ENCODE measurements at places on chromosomes 1 and 21.

DNA sequence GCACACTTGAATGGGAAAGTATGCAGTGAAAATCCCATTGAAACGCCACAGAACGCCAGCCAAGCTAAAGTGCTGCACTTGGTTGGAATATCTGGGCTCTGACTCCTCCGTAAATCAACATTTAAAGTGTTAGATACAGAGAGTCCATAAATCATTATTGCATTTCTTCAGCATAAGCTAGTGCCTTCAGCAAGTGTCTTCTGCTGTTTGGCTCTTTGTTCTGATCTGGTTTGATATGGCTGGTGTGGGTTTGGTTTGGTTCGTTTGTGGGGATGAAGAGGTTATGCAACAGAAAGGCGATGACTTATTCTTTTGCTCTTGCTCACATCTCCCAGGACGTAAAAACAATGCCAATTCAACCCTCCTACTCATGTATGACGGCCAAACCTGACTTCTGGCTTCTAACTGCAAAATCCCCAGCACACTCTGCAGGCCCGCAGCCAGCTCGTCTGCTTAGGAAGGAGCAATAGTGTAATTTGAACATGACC lies 121.8 kb upstream of the ERG start:
- DNase-seq: no peak

- DNase-seq: no peak
Measured at GRCh38 chr1:43237121-43237520, 32.7 kb upstream of the TMEM125 start.

DNA sequence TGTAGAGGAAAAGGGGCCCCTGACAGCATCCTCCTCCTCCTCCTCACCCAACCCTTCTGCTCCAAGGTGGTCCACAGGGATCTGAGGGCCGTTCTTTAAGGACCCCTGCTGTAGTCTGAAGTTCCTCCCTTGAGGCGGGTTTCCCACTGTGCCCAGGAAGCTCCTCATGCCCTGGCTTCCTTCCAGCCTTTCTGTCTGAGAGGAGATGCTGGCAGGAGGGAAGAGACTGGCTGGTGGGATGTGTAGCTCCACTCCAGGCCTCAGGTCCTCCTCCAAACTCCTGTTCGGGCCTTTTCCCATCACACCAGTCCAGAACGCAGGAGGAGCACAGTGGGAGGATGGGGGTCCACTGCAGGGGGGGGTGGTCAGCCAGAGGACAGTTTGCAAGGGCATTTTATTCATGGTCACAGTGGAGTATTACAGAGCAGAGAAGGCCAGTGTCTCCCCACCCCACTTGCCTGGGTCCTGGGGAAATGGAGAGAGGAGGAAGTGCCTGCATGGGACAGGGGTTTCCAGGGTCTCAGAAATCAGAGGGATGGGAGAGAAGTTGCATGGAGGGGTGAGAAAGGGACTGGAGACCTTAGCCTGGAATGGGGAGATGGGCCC lies 7.8 kb downstream of the ETV3L start:
- no peak for DNase-seq

DNA sequence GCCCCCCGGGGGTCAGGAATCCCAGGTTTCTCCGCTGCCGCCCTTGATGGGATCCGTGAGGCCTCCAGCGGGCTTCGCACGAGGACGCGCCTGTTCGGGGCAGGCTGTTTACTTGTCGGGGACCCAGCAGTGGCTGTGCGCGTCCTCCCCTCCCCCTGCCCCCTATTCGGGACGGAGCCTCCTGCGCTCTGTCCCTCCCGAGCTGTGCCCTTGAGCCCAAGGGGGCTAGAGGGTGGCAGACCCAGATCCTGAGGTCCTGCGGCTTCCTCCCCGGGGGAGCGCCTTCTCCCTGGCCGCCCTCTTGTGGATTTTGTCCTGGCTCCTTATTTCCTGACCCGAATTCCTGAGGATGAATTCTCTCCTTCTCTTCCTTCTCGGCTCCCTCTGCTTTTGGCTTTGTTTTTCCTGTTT lies 38.4 kb downstream of the PIK3CD start:
- DNase-seq: no peak

DNA sequence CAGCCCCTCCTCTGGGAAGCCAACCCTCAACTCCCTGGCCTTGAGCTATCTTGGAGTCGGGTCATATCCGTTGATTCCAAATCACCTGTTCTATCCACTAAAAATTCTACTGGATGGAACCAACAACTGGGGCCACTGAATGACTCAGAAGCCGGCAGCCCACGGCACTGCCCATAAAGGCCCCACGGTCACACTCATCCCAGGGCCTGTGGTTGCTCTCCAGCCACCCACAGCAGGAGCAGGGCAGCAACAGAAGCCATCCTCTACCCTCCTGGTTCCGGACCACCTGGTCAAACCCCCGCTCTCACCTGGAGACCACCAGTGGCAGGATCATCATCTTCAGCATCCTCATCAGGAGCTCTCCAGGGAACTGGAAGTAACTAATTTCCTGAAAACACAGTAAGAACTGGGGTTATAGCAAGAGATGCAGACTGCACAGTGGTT lies 8.4 kb downstream of the SLC1A7 start:
- DNase-seq: no peak

- no peak for DNase-seq
Measured at GRCh38 chr1:183957216-183957830, 80.2 kb downstream of the COLGALT2 start.

GRCh38 chr1:78240755-78241154 lies 195.0 kb downstream of the GIPC2 start:
- DNase-seq: no peak

- no peak for DNase-seq
Measured at GRCh38 chr21:35908311-35909078, 151.8 kb downstream of the SETD4 start.

GRCh38 chr1:194829492-194829891 lies 1643.1 kb upstream of the B3GALT2 start:
- no peak for DNase-seq

DNA sequence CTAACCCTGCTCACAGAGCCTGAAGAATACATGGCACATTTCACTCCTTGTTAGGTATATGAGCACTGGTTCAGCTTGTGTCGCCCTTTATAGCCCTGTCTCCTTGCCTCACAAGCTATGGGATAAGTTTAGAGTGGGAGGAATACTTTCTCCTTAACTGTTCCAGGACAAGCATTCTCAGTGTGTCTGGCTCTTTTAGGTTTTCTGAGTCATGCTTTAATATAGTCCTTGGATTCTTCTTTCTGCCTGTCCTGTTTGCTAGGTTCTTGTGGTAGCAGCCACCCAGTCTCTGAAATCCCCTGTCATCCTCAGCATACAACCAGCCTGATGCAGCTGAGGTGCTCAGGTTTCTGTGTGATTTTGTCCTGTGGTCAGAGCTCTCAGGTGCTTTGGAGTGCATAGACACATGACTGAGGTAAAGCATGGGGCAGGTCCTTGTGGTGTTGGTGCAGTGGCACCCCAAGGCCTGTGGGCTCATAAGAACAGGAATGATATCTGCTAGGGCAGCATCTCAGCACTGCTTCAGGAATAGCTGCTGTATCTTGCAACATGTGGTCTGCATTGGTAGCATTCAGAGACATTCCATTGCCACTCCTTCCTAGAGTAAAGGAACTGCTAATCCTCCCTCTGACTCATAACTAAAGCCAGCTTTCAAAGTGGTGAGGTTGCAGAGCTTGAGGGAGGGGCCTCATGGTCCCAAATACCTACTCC lies 14.2 kb upstream of the CASQ2 start:
- no peak for DNase-seq

DNA sequence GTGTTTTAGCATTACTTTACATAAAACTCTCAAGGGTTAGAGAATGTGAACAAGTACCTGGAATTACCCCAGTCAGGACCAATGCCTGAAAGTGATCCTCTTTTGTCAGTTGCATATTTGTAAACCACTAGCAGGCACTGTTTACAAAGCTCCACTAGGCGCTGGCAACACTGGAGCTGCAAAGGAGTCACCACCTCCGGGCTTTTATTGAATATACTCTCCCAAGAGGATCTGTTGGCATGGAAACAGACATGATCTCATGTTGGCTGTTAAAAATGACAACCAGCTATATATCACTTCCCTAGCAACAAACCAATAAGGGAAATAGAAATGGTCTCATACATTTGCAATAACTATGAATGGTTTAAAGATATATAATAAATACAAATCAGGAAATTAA lies 116.0 kb downstream of the TTLL7 start:
- no peak for DNase-seq

DNA sequence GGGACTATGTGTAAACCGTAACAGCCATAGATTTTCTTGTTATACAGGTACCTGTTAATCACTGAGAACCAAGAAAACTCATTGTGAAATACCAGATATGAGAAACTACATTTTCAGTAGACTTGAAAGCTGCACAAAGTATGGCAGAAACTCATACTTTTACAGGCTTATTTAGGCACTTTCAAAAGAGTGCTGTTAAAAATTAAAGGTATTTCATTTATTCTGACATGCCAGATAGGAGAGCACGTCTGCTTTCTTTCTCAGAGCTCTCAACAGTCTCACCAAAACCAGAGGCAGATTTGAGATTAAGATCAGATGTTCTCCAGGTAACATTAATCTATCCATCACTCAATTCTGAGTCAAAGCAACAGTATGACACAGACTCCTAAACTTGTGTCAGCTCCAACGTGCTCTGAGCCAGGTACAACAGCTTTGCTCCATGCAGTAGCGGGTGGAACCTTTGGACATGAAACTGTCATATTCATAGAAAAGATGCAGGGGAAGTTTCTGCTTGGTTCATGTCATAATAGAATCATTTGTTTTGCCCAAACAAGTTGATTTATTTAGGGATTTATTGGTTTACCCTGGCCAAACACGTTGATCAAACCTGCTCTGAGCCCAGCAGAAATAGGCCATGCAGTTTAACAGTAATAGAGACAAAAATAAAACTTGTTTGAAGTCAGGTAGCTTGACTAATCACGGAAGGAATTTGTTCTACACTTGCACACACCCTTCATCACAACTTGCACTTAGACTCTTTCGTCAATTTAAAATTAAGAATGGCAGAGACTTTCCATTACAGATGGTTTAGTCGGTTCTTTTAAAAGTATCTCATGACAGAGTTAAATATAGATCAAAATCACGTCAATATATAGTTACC lies 20.8 kb upstream of the TSNAX start:
- DNase-seq: no peak

DNA sequence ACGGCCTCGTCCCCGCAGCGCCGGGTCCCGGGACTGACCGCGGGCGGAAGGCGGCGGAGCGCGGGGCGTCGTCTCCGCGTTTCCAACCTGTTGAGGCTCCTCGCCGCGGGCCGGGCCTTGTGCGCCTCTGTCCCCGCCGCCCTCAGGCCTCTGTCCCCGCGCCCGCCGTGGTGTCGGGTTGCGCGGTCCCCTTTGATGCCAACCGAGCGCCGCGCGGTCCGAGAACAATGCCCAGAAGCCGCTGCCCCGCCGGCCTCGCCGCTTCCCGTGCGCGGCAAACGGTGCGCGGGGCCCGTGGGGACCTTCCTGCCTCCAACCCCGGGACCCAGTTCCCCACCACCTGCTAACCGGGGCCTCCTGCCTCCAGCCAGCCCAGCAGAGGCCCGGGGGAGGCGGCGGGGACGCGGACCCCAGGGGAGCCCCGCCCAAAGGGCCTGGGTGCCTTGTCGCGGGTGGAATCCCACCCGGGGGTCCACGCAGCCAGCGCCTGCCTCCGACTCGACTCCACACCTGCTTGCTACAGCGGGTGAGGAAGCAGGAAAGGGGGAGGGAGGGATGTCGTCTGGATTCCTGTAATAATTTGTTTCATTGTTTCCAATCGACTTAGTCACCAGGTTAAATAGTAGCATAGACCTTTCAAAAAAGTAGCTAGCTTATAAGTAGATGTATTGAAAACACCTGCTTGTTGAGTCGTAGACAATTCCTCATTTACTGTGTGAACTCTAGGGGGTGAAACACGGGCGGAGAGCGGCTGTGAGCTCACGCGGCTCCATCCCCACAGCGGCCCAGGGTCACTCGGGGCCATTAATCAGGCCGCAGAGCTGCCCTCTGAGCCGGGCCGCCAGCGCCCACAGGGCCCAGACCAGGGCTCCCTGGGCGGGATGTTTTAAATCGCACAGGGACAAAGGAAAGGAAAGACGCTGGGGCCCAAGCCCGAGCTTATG lies 1.1 kb downstream of the COL18A1 start:
- DNase-seq: no peak

- no peak for DNase-seq
Measured at GRCh38 chr1:215210167-215210566, 127.6 kb downstream of the KCNK2 start.

DNA sequence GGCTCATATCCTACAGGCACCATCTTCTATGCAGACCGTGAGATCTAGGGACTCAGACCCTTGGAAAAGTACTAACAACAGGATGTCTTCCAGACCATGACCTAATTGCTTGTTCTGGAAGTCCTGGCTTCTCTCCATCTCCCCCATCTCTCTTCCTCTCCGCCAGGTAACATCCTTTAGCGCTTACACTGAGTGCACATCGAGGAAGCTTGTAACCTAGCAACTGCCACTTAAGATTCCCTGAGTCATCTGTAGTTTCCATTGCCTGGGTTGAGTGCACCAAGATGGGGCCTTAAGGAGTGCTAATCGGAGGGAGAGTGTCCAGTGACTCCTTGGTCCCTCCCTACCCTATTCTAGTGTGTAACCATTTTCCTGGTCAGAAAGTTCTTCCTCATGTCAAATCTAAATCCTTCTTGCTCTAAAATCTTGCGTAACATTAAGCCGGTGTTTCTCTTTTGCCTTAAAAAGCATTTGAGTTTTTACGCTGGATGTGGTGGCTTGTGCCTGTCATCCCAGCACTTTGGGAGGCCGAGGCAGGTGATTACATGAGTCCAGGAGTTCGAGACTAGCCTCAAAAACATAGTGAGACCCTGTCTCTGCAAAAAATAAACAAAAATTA lies 9.7 kb downstream of the KLHDC8A start:
- DNase-seq: no peak

DNA sequence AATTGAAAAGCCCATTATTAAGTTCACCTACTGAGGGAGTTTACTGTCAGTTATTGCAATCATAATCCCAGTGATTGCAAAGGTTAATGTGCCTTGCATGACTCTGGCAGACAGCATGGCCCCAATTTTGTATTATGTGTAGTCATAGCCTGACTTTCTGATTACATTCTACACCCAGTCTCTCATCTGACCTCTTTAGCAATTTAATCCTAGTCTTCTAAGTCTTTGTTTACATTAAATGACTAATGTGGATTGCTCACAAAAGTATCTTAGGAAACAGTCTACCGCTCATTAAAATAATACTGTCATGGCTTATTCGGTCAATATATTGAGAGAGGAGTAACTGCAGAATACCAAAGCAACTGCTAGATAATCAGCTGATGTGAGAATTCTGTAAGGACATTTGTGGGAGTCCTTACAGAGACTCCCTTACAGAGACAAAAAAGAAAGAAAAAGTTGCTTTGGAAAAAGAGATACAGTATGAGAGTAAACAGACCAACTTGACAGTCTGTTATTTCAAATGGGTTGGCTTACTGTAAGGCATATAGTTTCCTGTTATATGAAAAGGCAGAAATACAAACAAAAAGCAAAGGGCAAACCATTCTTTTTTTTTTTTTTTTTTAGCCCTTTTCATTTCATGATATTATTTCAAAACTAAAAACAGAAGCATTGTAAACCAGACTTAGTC lies 42.8 kb downstream of the SMG7 start:
- DNase-seq: no peak

GRCh38 chr1:8315573-8316475 lies 2.1 kb upstream of the SLC45A1 start:
- DNase-seq: no peak

Measured in GM18507 (cell line).